ENCODE measurements at places on chromosomes 16 and 17.

DNA sequence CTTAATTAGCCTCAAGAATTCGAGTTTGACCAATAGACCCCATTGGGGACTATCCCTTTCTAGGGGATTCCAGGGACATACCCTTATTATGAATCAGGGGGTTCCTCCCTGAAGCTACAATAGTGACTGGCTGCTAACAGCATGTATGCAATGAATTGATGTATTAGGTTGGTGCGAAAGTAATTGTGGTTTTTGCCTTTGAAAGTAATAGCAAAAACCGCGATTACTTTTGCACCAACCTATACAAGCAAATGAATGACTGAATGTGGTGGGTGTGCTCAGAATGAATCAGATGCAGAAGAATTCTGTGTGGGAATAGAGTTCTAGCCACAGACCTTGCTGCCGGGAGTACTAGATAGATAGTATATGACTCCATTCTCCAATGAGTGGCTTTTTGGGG, 76.7 kb downstream of the HLF start:
- DNase-seq, result peak; percentile 30

GRCh38 chr17:59190806-59191205, 19.0 kb upstream of the SMG8 start:
- DNase-seq, result no peak

- peak; percentile 74 for DNase-seq
Measured at GRCh38 chr16:89700649-89701424, 668 bp downstream of the SPATA2L start.

DNA sequence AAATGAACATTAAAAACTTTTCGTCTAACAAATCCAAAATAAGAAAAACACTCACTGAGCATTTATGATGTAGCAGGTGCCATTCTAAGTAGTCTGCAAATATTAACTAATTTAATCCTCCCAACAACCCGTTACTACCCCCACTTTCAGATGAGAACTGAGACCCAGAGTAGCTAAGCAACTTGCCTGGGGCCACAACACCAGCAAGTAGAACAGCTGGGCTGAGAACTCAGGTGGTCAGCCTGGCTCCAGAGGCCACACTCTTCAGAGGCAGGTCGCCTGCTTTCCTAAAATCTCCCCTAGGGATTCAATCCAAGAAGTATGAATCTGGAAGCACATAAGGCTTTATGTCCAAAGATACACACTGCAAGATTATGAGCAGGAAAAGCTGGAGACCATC, 6.2 kb downstream of the MBTPS1 start:
- DNase-seq, result no peak

- no peak for DNase-seq
Measured at GRCh38 chr16:69286941-69287713, 24.0 kb upstream of the VPS4A start.

Measured in activated CD4-positive, alpha-beta memory T cell treated with anti-CD3 and anti-CD28 coated beads for 36 hours (primary cell).